ENCODE measurements at places on chromosomes 6 and 20. TPM values are rescaled to one million over a fixed set of nuclear protein-coding genes. Genes with fewer than 3 reads are reported as not detected.

DNA sequence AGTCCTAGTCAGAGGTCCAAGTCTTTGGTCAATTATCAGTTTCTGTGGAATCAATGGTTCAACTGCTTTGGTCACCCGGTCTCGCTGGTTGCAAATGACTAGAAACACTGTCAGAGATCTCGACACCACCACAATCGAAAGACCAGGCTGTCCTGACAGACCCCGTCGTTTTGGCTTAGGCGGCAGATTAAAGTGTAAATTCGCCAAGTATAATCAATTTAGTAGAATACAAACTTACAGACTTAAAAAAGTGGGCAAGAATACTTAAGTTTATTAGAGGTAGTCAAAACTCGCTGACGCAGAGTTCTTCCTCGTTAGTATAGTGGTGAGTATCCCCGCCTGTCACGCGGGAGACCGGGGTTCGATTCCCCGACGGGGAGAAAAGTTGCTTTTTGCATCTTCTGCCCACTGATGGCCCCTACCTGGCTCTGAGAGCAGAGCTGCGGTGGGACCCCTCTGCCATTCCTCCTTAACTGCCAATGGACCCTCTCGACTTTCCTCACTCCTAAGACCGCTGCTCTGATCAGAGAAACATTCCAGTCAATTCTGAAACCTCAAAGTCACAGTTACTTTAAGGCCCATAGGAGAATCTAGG is 30.6 kb upstream of the ZNF184 start:
- peak; percentile 65 for DNase-seq

DNA sequence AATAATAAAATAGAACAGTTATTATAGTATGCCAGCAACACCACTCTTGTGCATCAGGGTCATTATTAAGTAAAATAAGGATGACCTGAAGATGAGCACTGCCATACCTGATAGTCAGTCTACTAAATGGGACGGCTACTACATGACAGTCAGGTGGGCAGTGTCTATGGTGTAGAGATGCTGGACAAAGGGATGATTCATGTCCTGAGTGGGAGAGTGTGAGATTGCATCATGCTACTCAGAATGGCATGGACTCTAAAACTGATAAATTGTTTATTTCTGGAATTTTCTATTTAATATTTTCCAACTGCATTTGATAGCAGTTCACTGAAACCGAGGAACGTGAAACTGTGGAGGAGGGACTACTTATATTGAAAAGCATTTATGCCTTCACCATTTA is 38.8 kb downstream of the SNX9 start:
- no peak for DNase-seq

DNA sequence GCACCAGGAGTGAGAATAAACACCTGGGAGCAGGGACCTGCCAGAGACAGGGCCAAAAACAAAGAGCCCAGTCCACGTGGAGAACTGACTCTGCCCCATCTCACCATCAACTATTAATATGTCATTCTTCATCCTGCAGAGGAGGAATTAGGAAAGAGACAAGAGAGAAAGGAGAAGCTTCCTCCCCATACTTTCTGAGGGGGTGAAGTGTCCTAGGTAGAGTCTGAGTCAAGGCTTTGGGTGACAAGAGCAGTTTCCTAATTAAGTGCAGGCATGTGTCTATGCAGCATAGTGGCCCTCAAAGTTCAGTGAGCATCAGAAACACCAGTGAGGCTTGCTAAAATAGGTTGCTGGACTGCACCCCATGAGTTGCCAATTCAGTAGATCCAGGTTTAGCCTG is 40.7 kb upstream of the BMP2 start:
- DNase-seq: no peak

- DNase-seq: no peak
Measured at GRCh38 chr6:116672306-116672705, 3.7 kb upstream of the ZUP1 start.

GRCh38 chr20:50163570-50164317 is 10.2 kb upstream of the PEDS1 start:
- DNase-seq: no peak

TNFRSF21 gene
- polyA plus RNA-seq: 18.3 TPM

RING1 gene
- 37.3 TPM for polyA plus RNA-seq

HSPA1A gene
- polyA plus RNA-seq: 83.1 TPM

All from ovary (tissue), 10 donors.